AG04450 (cell line): ENCODE measurements at places on chromosomes 7 and 10. TPM values are rescaled to one million over a fixed set of nuclear protein-coding genes. Genes with fewer than 3 reads are reported as not detected.

DNA sequence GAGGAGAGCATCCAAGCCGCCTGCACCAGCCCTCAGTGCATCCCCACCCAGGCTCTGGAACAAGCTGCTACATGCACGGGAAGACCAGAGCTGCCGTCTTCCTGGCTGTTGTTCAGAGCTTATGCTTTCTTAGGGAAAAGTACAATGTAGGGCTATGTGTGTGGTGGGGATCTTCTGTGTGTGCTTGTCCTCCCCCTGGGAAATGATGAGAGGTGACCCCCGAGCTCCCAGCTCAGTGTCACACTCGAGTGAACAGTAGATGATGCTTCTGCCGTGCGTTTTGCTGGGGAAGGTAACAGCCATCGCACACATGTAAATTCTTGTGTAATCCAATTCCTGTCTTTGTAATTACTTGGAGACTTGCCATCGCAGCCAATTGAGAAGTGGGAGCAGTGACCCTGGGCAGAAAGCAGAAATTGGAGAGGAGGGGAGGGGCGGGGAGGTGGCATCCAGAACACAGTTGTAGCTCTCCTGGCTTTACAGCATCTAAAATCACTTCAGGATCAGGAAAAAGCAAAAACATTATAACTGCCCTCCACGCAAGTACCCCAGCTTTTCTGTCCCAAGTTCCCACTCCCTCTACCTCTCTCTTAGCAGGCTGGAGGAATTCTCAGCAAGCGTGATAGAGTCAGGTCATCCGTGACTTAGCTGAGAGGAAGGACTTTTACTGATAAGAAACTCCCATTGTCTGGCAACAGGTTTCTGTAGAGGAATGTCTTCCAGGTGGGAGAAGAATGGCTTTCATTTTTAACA is 149.6 kb downstream of the TCF7L2 start:
- DNase-seq: no peak

Gene GSDME
- polyA plus RNA-seq: 58.3 and 63.8 TPM in 2 replicates

Gene TMEM270
- polyA plus RNA-seq: not detected in 2 replicates

Gene ZDHHC16
- polyA plus RNA-seq: 64.5 and 69.6 TPM in 2 replicates

Gene YKT6
- 124 and 138 TPM in 2 replicates for polyA plus RNA-seq

GRCh38 chr7:151570366-151570915 is 50.7 kb upstream of the RHEB start:
- DNase-seq: no peak

Gene DYDC1
- polyA plus RNA-seq: not detected in 2 replicates

Gene FAM149B1
- polyA plus RNA-seq: 35.8 and 42.9 TPM in 2 replicates

Gene GDF10
- polyA plus RNA-seq: 0.09 and 0.14 TPM in 2 replicates

GRCh38 chr10:6782378-6782777 is 202.3 kb upstream of the PRKCQ start:
- DNase-seq: no peak

DNA sequence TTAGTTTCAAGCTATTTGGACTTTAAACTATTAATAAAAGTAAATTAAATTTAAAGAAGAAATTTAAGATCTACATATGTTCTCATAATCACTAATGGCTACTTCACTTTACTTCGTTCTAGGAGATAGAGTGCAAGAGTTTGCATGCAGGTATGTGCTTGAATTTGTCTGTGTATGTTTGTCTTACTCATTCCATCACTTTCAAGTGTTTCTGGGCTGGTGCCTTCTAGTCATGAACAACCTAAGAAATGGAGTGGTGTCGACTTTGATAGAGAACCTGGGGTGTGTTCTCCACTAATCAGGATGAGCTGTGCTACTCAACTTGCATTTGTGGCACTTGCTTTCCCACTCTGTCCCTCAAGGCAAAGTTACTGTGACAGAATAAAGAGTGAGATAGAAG is 169.9 kb downstream of the KCND2 start:
- DNase-seq: no peak

Gene SPDYE17
- not detected in 2 replicates for polyA plus RNA-seq
